ENCODE measurements at places on chromosomes 1 and 21. TPM values are rescaled to one million over a fixed set of nuclear protein-coding genes. Genes with fewer than 3 reads are reported as not detected.

The IKBKE gene
- 15.2 TPM for total RNA-seq

The ST6GALNAC3 gene
- total RNA-seq, result 39.0 TPM

The FCRL2 gene
- total RNA-seq, result not detected

The NR1I3 gene
- total RNA-seq, result not detected

The VASH2 gene
- total RNA-seq, result 0.14 TPM

The SAMSN1 gene
- 3.6 TPM for total RNA-seq

The RAB42 gene
- 1.4 TPM for total RNA-seq

The NBPF4 gene
- total RNA-seq, result not detected

The KIF21B gene
- 2.7 TPM for total RNA-seq

The PGD gene
- total RNA-seq, result 217 TPM

The HEYL gene
- not detected for total RNA-seq

The TSSK3 gene
- total RNA-seq, result 0.27 TPM

The SUSD4 gene
- total RNA-seq, result not detected

The CFHR4 gene
- not detected for total RNA-seq

The TNFRSF8 gene
- total RNA-seq, result under 0.01 TPM

The CASQ1 gene
- total RNA-seq, result not detected

The VSIG8 gene
- total RNA-seq, result not detected

The C1QB gene
- total RNA-seq, result not detected

The ABCA4 gene
- total RNA-seq, result 2.3 TPM

The TMEM200B gene
- total RNA-seq, result 0.66 TPM

The OR2T35 gene
- total RNA-seq, result not detected

The KCNT2 gene
- 0.57 TPM for total RNA-seq

The FMN2 gene
- not detected for total RNA-seq

The KIF2C gene
- 38.6 TPM for total RNA-seq

The CNIH4 gene
- total RNA-seq, result 107 TPM

The MFAP2 gene
- 13.6 TPM for total RNA-seq

The IGSF21 gene
- not detected for total RNA-seq

The SLC5A9 gene
- total RNA-seq, result not detected

The SLC45A1 gene
- 0.57 TPM for total RNA-seq

The PRR9 gene
- total RNA-seq, result not detected

The SYPL2 gene
- total RNA-seq, result under 0.01 TPM

The FAM167B gene
- total RNA-seq, result 0.93 TPM

The UBL4B gene
- total RNA-seq, result not detected

The DNAJC6 gene
- total RNA-seq, result 3.7 TPM

The SCAF4 gene
- total RNA-seq, result 21.0 TPM

The C8B gene
- not detected for total RNA-seq

The FOXO6 gene
- 0.66 TPM for total RNA-seq

The EDARADD gene
- not detected for total RNA-seq

The DPT gene
- not detected for total RNA-seq

The OR2M3 gene
- total RNA-seq, result not detected

The NBPF1 gene
- total RNA-seq, result 28.4 TPM

The TLCD4 gene
- 0.13 TPM for total RNA-seq

The KCNA3 gene
- total RNA-seq, result not detected

The TAS1R2 gene
- total RNA-seq, result not detected

The TCEA3 gene
- 0.53 TPM for total RNA-seq

The RAB7B gene
- 0.13 TPM for total RNA-seq

The C21orf91 gene
- 8.1 TPM for total RNA-seq

The IVL gene
- total RNA-seq, result not detected

The OVAAL gene
- not detected for total RNA-seq

All from thoracic aorta endothelial cell (primary cell).